ENCODE measurements at places on chromosomes 12 and 14.

- DNase-seq, result no peak
Observed at GRCh38 chr12:132909030-132909368, 21.6 kb upstream of the CHFR start.

- DNase-seq, result no peak
Observed at GRCh38 chr12:109717390-109718357, 4.0 kb downstream of the FAM222A start.

DNA sequence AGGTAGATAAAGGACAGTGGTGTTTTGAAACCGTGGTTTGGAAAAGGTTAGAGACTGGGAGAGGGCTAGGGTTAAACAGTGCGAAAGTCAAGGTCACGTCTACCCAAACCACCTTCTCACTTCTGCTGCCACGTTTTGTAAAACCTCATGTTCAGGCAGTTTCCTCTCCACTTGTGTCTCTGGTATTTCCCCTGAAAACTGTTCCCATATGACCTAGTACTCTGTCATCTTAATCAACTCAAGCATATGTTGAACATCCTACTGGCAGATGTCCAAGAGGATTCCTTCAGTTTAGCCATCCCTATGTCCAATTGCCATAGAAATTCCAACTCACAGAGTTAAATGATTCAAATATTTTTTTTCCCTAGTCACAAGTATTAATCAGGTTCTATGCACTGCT lies 17.4 kb downstream of the CLEC4C start:
- no peak for DNase-seq

- DNase-seq, result peak; percentile 34
Observed at GRCh38 chr12:91261820-91262676, 79.4 kb upstream of the DCN start.

DNA sequence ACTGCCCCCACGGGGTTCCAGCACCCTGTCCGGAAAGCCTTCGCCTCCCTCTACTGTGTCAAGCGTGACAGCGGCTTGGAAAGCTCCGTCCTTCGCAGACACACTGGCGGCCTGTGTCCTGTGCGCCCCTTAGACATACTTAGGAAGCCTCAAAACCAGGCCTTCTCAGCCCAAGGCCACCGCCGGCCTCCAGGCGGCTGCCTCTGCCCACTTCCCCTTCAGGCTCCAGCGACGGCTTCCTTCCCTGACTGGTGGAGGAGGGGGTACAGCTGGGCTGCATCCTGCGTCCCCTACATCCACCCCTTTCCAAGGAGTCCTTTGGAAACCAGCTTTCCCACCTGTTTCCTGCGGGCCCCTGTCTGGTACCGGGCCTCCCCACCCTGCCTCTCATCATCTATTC lies 2.5 kb upstream of the CACNA2D4 start:
- no peak for DNase-seq

DNA sequence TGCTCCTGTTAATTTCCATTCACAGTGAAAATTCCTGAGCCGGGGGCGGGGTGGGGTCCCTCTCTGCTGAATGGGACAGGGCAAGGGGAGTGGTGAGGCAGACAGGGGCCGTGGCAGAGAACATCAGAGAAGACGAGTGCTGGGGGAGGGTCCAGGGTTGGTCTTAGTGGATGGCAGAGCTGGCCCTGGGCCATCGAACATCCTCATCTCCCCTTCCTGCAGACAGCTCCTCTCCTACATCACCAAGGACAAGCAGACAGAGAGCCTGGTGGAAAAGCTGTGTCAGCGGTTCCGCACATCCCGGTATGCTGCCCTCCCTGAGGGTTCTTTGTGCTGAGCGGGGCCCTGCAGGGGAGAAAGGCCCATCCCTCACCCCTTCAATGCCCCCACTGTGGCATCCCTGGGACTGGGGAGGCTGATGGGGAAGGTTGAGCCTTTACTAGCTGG lies 5.0 kb upstream of the GAPDH start:
- DNase-seq, result no peak

DNA sequence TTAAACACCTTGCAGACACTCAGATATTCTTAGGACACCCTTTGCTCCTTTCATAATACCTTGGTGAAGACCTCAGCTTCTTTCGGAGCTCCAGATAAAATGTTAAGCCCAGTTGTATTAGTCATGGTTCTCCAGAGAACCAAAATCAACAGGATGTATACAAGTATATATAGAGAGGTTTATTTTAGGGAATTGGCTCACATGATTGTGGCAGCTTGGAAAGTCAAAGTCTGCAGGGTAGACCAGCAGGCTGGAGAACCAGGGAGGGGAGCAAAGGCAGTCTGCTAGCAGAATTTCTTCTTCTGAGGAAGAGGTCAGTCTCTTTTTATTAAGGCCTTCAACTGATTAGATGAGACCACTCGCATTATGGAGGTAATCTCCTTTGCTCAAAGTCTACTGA lies 6.9 kb upstream of the IGF1 start:
- DNase-seq, result no peak

GRCh38 chr14:96146131-96146771 lies 58.4 kb upstream of the BDKRB2 start:
- DNase-seq, result peak; percentile 53

- DNase-seq, result no peak
Observed at GRCh38 chr12:31780096-31780495, 51.3 kb upstream of the AMN1 start.

- no peak for DNase-seq
Observed at GRCh38 chr12:87809916-87810315, 219.3 kb downstream of the C12orf50 start.
